ENCODE measurements at places on chromosomes 5 and 9. TPM values are rescaled to one million over a fixed set of nuclear protein-coding genes. Genes with fewer than 3 reads are reported as not detected.

DNA sequence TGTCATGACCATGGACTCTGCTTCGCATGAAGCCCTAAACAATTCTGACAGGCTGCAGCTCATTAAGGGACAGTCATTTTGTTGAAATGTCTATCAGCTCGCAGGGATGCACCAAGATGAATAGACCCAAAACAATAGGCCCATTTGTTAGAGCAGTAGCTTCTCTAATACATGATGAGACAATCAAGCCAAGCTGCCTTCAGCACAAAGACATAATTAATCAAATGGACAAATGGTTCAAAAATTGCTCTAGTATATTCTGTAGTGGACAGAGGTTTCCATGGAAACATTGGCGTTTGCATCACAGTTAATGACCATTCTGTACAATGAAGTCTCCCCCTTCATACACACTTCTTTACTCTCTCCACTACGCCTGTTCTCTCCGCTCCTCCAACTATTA lies 274.6 kb downstream of the ANXA1 start:
- no peak for DNase-seq

DNA sequence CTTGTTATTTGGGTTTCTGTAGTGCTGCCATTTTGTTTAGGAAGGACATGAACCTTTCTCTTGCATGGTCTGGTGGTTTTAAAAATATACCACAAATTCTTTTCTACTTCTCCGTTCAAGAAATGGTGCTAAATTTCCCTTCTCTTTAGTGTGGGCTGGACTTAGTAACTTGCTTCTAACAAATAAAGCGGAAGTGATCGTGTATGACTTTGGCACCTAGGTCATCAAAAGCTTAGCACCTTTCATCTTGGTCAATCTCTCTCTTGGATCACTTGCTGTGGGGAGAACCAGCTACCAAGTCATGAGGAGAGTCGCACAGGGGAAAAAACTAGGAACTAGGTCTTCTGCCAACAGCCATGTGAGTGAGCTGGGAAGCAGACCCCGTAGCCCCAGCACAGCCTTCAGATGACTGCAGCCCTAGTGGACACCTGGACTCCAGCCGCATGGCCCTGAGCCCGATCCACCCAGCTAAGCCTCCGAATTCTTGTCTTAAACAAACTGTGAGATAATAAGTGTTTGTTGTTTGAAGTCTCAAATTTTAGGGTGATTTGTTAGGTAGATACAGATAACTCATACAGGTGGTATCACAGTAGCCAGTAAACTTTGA lies 87.7 kb upstream of the CKMT2 start:
- no peak for DNase-seq

- no peak for DNase-seq
These were observed 442.1 kb downstream of the TLE4 start for GRCh38 chr9:80013891-80014290.

DNA sequence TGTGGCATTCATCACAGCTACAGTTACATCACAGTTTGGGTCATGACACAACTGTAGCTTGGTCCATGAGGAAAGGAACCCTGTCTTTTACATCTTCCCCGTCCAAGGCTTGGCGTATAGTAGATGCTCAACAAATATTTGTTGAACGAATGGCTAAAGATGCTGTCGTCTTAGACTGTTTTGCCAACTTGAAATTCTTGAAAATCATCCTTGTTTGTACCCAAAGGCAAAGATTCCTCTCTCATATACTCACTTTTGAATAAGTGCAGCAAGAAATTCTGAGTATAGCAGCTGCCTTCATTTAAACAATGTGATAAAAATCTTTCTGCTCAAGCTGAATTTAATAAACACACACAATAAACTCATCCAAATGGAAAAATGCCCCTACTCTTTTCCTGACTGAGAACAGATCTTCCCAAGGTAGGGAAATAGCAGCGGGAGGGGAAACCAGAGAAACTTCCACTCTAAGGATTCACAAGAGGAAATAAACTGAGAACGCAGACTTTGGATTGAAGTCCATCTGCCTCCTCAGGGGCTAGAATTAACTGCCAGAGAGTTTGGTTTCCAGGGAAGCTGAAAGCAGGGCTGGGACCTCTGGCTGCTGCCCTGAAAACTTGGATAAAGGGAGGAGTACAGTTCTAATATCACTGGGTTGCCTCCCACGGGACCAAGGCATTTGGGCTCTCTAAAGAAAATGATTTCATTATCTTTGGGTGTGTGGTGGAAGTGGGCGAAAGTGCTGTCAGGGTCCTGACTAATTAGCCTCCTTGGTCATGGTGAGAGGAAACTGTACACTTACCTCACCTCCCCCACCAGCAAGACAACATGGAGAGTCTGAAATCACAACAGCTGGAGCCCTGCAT lies 99.1 kb downstream of the DPYSL3 start:
- no peak for DNase-seq

- DNase-seq = peak; percentile 99
These were observed at the start of gene SMARCA2 for GRCh38 chr9:2014696-2015580. SMARCA2 (plus strand) TSS chr9:2015347; CDS start chr9:2029023, 13,676 bp downstream.

DNA sequence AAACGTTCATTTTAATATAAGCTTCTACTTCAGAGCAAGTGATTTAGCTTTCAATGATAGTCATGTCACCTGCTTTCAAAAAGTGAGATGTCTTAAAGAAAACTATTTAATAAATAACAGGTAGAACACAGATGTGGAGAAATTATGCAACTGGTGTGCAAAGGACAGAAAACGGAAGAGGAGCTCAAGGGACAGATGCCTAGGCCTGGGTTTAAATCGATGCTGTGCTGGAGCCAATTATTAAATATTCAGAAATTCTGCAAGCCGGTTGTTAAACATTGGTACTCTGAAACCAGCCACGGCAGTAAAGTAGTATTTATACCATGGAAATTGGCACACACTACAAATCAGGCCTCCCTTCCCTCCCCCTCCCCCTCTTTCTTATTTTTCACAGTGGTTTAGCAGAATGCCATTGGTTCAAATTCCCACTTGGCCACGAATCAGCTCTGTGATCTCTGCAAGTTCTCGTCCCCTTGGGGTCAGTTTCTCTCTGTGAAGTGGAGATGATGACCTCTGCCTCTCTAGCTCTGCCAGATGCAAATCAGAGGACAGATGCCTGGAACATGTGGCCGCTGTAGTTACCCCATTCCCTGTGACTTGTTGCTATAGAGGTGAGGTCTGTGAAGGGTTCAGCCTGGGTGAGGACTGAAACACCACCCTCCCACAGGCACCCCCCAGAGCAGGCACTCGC lies 6.2 kb upstream of the RNF130 start:
- no peak for DNase-seq

DNA sequence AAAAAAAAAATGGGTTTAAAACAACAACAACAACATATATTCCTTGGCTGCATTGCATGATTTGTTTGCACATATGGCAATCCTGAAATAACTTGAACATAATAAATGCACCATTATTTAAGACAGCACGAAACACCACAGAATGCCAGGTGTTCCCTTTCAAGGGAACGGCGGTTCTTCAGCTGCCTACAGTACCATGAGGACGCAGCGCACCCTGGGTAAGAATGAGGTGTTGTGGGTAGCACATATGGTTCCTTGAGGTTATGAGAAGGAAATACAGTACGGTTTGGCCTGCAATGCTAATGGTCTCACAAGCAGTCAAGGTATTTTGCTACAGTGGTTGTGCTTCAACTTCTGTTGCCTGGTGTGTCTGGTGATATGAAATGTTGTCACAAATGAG lies 174.8 kb downstream of the SLC12A2 start:
- no peak for DNase-seq

DNA sequence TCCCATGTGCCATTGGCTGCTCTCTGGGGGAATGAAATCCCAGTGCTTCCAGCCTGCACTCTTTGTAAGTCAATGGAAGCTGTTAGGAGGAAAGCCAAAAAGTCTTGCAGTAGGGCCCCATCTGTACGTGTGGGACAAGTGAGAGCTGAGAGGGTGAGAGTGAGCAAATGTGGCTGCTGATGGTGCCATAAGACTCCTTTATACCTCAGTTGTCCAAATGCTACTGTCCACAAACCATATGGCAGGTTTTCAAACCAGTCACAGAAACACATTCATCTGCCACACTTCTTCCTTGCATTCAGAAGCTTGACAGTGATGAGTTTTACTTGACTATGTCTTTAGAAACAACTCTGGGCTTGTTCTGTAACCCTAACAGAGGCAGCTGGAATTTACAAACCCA lies 543.8 kb downstream of the CSNK1G3 start:
- DNase-seq = no peak

DNA sequence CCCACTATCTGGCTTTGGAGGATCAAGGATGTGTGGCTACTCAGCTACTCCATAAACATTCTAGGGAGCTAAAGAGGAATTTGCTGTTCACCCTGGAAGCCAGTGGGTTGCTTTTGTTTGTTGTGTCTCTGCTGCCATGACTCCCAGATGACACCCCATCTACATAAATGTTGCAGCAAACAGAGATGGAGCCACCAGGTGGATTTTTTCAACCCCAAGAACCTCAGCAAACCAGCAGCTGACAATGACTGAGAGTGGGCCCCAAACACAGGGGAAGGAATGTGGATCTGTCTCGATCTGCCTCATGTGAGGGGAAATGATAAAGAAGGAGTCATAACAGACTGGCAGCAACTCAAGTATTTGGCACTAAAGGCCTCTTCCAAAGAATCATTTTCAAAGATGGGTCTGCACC lies 132.7 kb upstream of the TNC start:
- DNase-seq = no peak

GRCh38 chr9:16884952-16885513 lies 14.6 kb upstream of the BNC2 start:
- no peak for DNase-seq

GRCh38 chr9:114226246-114227055 lies 71.1 kb downstream of the COL27A1 start:
- no peak for DNase-seq

DNA sequence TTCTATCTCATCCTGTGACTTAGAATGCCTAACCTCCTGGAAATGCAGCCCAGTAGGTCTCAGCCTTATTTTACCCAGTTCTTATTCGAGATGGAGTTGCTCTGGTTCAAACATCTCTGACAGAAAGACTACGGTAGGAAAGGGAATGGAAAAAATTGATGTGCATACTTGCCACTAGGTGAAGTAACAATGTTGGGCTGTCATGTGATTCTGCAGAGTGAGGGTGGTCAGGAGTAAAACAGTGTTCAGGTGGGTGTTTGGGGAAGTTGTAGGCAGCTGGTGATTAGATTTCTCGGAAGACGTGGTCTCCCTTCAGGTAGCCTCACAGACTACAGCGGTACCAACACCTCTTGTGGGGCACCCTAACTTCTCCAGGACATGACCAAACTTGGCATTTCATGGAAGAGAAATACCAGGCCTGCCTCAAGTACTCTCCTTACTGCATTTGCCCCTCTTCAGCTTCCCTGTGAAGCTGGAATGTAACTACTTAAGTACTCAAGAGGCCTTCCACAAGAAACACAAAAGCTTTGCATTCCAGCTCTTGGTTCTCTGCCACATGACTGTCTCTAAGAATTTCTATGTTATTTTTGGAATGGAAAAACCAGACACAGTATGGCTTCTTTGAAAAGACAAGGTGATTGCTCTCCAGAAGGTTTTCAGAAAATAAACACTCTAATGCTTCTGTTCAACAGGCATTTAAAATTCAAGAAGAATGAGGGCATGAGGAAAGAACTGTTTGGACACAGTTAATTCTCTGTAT lies 17.4 kb upstream of the ENTREP1 start:
- DNase-seq = no peak

DNA sequence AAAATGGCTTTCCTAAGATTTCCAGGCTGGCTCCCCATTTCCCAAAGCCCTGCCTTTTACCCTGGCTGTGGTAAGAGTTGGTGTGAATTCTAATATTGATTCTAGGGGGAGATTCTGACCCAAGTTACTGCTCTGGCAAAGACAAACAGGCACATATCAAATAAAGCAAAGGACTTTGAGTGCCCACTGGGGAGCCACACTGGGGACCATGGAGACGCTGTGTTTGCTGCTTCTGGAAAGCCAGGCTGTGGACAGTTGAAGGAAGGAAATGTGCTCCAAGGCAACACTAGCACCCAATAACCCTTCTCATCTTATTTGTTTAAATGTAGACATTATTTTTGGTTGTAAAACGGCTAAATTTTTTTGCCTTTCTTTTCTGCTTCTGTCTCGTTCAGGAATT lies 78.7 kb downstream of the SNCAIP start:
- no peak for DNase-seq

TPPP gene
- total RNA-seq = not detected

MSX2 gene
- not detected for total RNA-seq

CDKN2B gene
- total RNA-seq = not detected

IL4 gene
- total RNA-seq = not detected

ADAMTSL2 gene
- 0.29 TPM for total RNA-seq

ZNF300 gene
- total RNA-seq = 2.8 TPM
